Fibroblast of pulmonary artery (primary cell): ENCODE measurements at places on chromosomes 3 and 15.

- DNase-seq, result no peak
Measured at GRCh38 chr3:18499301-18499700, 74.2 kb upstream of the SATB1 start.

- no peak for DNase-seq
Measured at GRCh38 chr15:58057559-58057958, 8.0 kb downstream of the ALDH1A2 start.

DNA sequence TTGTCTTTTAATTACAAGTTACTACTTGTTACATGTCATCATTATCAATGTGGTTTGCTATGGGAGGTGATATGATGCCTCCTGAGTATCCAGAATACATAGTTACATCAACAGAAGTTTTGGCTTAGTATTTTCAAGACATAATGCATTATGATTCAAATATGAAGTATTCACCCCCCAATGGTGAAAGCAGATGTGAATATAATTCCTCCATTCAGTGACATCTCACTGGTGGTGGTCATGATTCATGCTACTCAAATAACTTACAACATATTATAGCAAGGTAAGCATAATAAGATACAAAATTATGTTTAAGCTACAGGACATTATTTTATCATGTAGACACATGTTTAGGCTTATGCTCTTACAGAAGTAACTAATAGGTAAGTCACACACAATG, 34.9 kb upstream of the TTBK2 start:
- DNase-seq, result peak; percentile 16

DNA sequence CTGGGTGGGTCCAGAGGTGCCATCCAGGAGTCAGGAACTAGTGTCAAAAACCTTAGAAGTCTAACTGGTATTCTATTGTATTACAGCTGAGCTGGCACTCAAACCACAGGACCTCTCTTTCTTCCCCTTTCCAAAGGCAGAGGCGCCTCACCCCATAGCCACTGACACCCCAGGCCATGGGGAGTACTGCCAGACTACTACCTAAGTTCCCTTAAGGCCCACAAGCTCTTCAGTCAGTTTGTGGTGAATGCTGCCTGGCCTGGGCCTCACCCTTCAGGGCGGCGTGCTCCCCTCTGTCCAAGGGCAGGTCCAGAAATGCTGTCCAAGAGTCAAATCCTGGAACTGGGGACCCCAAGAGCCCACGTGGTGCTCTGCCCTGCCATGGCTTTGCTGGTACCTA, 43.0 kb upstream of the FGF7 start:
- DNase-seq, result no peak

GRCh38 chr3:16441371-16441875, 72.1 kb downstream of the RFTN1 start:
- DNase-seq, result no peak

DNA sequence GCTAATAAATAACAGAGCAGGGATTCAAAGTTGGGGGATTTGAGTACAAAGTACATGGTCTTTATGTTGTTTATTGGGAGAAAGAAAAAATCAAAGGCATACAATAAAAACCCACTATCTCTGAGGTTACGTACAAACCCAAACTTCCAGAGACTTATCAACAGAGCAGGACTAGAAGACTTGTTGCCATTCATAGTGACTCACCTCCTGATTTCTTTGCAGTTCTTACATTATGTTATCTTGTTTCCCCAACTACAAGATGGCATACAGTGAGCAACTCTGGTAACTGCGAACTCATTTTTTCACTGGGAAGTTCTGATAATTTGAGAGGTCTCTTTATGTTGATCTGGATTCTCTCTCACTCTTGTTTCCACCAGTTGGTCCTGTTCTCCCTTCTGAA, 80.6 kb upstream of the ETV5 start:
- peak; percentile 3 for DNase-seq

DNA sequence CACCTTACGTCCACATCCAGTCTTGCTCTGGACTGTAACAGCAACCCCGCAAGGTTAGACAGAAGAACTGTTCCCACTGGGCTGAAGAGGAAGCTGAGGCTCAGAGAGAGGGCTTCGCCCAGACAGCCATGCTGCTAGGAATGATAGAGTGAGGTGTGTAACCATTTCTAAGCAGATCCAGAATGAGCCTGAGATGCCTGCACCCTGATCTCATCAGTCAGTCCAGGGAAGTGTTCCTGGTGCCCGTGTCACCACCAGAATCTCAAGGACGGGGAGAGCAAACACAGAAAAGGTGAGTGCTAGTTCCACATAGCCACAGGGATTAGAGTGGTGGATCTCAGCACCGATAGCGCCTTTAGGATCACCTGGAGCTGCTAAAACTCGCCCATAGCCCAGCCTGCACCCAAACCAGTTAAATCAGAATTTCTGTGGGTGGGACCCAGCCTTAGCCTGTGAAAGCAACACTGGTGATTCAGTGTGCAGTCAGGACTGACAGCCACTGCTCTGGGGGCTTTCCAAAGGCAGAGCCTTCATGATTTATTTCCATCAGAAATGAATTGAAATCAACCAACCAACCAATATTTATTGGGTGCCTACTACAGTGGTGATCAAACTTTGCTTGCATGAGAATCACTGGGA, 12.3 kb downstream of the ISLR start:
- DNase-seq, result no peak
